Pulmonary artery endothelial cell (primary cell): ENCODE measurements at places on chromosomes 6 and 20. TPM values are rescaled to one million over a fixed set of nuclear protein-coding genes. Genes with fewer than 3 reads are reported as not detected.

Gene UBD
- 0.53 and 1.9 TPM in 2 replicates for total RNA-seq

Gene SEL1L2
- not detected in 2 replicates for total RNA-seq

Gene NKX2-2
- total RNA-seq = not detected in 2 replicates

Gene CDSN
- not detected in 2 replicates for total RNA-seq

Gene MRPL2
- total RNA-seq = 21.8 and 24.3 TPM in 2 replicates

Gene AURKA
- 32.9 and 80.7 TPM in 2 replicates for total RNA-seq

Gene CCN5
- total RNA-seq = not detected in 2 replicates

Gene SMOC2
- total RNA-seq = not detected in 2 replicates

Gene GPLD1
- total RNA-seq = 0.04 TPM in 1 of 2 replicates, not detected in the other

Gene THBD
- 104 and 139 TPM in 2 replicates for total RNA-seq

Gene FIG4
- total RNA-seq = 10.9 and 15.1 TPM in 2 replicates

Gene ZKSCAN8
- total RNA-seq = 11.5 and 19.0 TPM in 2 replicates

Gene ARHGAP18
- 75.1 and 96.7 TPM in 2 replicates for total RNA-seq

Gene SLC17A1
- total RNA-seq = not detected in 2 replicates

Gene ETV7
- total RNA-seq = 0.35 and 0.40 TPM in 2 replicates

Gene MUC21
- not detected in 2 replicates for total RNA-seq

Gene BPI
- total RNA-seq = not detected in 2 replicates

Gene C6orf120
- total RNA-seq = 24.3 and 26.6 TPM in 2 replicates

Gene SLC35D3
- not detected in 2 replicates for total RNA-seq

Gene PRR18
- total RNA-seq = not detected in 2 replicates

Gene SRC
- 16.6 and 20.2 TPM in 2 replicates for total RNA-seq

Gene CRIP3
- total RNA-seq = not detected in 2 replicates

Gene SAPCD1
- total RNA-seq = 0.78 and 0.92 TPM in 2 replicates

Gene SLC26A8
- total RNA-seq = under 0.01 TPM in 1 of 2 replicates, not detected in the other

Gene TTK
- 16.6 and 33.0 TPM in 2 replicates for total RNA-seq

Gene CRISP3
- total RNA-seq = not detected in 2 replicates

Gene SPATA2
- total RNA-seq = 1.2 and 1.3 TPM in 2 replicates

Gene LRRC73
- total RNA-seq = 0.14 and 0.20 TPM in 2 replicates

Gene TCP11
- 0.13 and 0.18 TPM in 2 replicates for total RNA-seq

Gene PRELID3B
- 93.3 and 104 TPM in 2 replicates for total RNA-seq

Gene PRRT1
- 0.07 TPM in 1 of 2 replicates, not detected in the other for total RNA-seq

Gene HLA-DRB1
- total RNA-seq = not detected in 2 replicates

Gene ZKSCAN4
- total RNA-seq = 5.6 and 5.7 TPM in 2 replicates

Gene SLC22A7
- total RNA-seq = not detected in 2 replicates

Gene OR2B6
- total RNA-seq = not detected in 2 replicates

Gene KHDRBS2
- total RNA-seq = not detected in 2 replicates

Gene OTOR
- total RNA-seq = not detected in 2 replicates

Gene RNF144B
- total RNA-seq = 113 and 148 TPM in 2 replicates

Gene FKBP1C
- 0.40 and 1.8 TPM in 2 replicates for total RNA-seq

Gene ATAT1
- 2.6 and 2.8 TPM in 2 replicates for total RNA-seq

Gene MCHR2
- total RNA-seq = not detected in 2 replicates

Gene CYP21A2
- total RNA-seq = not detected in 2 replicates

Gene UBE2C
- total RNA-seq = 24.6 and 51.4 TPM in 2 replicates

Gene DACT2
- total RNA-seq = not detected in 2 replicates

Gene ADGRF1
- not detected in 2 replicates for total RNA-seq

Gene EYA2
- total RNA-seq = not detected in 2 replicates

Gene ULBP1
- total RNA-seq = 0.11 and 0.20 TPM in 2 replicates

Gene ENPP5
- total RNA-seq = not detected in 2 replicates

Gene REM1
- 0.32 TPM in 1 of 2 replicates, not detected in the other for total RNA-seq

Gene DHX35
- total RNA-seq = 9.9 and 12.1 TPM in 2 replicates

Gene SLC22A23
- 4.0 and 16.4 TPM in 2 replicates for total RNA-seq
